ENCODE measurements at places on chromosomes 6 and 20. TPM values are rescaled to one million over a fixed set of nuclear protein-coding genes. Genes with fewer than 3 reads are reported as not detected.
A peak's percentile ranks its signal among the peaks of the same experiment; 100 is the strongest.

DNA sequence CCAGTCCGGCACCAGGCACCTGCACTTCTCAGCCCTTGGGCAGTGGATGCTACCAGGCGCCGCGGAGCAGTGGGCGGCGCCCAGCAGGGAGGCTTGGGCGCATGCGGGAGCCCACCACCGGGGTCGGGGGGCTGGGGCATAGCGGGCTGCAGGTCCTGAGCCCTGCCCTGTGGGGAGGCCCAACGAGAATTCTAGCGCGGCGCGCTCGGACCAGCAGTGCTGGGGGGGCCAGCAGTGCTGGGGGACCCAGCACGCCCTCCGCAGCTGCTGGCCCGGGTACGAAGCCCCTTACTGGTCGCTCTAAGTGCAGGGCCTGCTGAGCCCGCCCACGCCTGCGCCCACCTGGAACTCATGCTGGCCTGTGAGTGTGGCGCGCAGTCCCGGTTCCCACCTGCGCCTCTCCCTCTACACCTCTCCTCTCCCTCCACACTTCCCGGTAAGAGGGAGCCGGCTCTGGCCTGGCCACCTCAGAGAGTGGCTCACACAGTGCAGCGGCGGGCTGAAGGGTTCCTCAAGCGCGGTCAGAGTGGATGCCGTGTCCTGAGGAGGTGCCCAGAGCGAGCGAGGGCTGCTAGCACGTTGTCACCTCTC lies 28.5 kb upstream of the SERPINB1 start:
- H3K27ac ChIP-seq, result no peak overlapping the region
- H3K4me3 ChIP-seq, result no peak overlapping the region
- H3K4me1 ChIP-seq, result no peaks in the 10 kb centered on the region
- H3K27me3 ChIP-seq, result no peaks in the 10 kb centered on the region

DNA sequence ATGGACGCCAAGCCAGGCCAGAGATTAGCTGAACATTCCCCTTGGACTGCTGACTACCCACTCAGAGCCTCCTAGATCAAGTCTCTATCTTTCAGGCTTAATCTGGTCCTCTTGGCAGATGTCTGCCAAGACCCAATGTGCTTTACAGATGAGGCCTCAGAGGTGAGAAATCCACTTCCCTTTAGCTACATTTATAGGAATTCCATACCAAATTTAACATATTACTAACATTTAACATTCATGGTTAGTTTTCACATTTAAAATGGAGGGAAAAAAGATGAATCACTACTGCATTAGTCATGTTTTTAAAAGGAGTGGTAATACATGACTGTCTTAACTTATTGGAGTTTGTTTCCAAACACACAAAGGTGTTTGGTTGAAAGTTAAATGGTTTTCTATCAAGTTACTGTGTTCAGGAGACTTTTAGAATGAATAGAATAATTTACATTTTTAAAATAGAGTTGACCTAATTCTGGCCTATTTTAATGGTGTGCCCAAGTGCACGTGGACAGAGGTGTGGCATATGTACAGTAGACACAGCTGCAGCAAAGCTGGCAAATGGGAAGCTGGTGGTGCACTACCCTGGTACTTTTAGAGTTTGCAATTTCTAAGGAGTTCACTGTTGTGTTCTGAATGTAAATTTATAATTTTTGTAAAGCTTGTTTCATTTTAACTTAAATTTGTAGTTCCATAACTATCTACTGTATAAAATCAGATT lies 41.9 kb upstream of the CALHM6 start:
- H3K4me1 ChIP-seq, result no peaks in the 10 kb centered on the region
- H3K4me3 ChIP-seq, result no peak overlapping the region
- H3K27me3 ChIP-seq, result no peaks in the 10 kb centered on the region

DNA sequence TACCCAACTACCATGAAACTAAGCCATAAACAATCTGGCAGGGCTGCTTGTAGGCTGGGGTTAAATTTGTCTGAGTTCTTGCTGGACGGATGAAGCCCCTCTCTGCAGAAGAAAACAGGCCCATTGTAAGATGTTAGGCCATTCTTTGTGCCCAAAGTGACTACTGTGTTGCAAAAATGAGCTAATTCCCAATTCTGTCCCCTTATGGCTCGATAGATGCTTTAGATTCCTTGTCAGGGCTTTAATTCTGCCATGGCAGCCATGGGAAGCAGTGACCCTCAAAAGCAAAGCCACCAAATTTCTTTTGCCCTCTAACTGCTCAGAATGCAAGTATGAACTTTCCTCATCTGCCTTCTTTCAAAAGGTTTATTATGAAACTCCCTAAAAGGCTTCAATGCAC lies 45.2 kb downstream of the LAMA4 start:
- H3K4me1 ChIP-seq, result no peaks in the 10 kb centered on the region
- H3K4me3 ChIP-seq, result no peak overlapping the region
- no peak overlapping the region for H3K27ac ChIP-seq
- DNase-seq, result no peak

Gene WFDC5
- total RNA-seq, result not detected

Gene SDHAF4
- 6.6 TPM for total RNA-seq

Gene RIPPLY2
- not detected for total RNA-seq

GRCh38 chr20:3997446-3997845 lies 17.9 kb downstream of the RNF24 start:
- no peak for DNase-seq
- no peaks in the 10 kb centered on the region for H3K4me1 ChIP-seq
- no peak overlapping the region for H3K27ac ChIP-seq
- H3K27me3 ChIP-seq, result no peaks in the 10 kb centered on the region
- no peak overlapping the region for H3K4me3 ChIP-seq

DNA sequence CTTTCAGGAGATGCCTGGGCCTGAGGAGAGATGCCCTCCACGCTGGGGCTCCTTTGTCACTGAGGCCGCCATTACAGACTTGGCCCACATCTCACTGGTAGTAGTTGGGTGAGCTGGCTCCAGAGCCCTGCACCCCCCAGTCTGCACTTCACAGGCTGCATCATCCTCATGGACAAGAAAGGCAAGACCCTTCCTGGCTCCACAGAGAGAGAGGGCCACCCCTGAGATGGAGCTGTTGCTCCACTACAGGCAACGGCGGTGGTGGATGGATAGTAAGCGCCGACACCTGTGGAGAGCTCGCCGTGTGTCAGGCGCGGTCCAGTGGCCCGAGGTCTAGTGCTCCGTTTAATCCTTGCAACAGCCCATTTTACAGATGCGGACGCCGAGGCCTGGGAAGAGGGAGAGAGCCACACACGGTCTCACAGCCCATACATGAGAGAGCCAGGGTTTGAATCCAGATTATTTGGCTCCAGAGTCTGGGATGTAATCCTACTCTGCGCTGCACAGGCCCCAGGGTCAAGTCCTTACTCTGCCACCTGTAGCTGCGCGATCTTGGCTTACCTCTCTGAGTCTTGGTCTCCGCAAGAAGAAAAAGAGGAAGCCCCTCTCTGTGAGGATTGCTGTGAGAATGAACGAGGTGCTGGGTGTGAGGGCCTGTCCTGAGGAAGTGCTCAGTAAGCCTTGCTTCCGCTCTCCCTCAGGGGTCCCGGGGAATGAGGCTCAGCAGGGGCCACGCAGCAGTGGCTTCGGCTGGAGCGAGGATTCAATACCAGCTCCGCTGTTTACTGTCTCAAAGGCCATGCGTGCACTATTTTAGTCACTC lies 34.5 kb downstream of the SPDEF start:
- H3K4me3 ChIP-seq, result no peak overlapping the region
- H3K36me3 ChIP-seq, result no peaks in the 10 kb centered on the region
- H3K27me3 ChIP-seq, result no peaks in the 10 kb centered on the region
- H3K4me1 ChIP-seq, result no peaks in the 10 kb centered on the region
- no peak overlapping the region for H3K27ac ChIP-seq

- no peaks in the 10 kb centered on the region for H3K4me1 ChIP-seq
- no peak overlapping the region for H3K4me3 ChIP-seq
- DNase-seq, result no peak
- no peaks in the 10 kb centered on the region for H3K27me3 ChIP-seq
Observed at GRCh38 chr6:113995634-113996033, 24.7 kb upstream of the HDAC2 start.

- H3K4me3 ChIP-seq, result no peak overlapping the region
- peak overlapping the region; percentile 51 for H3K27ac ChIP-seq
- no peak for DNase-seq
Observed at GRCh38 chr20:3765171-3765882, 2.2 kb downstream of the ADISSP start.

Gene MUC22
- not detected for total RNA-seq

Gene ECT2L
- total RNA-seq, result not detected

GRCh38 chr20:41213150-41213820 lies 75.9 kb downstream of the PLCG1 start:
- no peaks in the 10 kb centered on the region for H3K27me3 ChIP-seq
- H3K27ac ChIP-seq, result no peak overlapping the region
- DNase-seq, result no peak
- no peak overlapping the region for H3K4me3 ChIP-seq
- H3K4me1 ChIP-seq, result no peaks in the 10 kb centered on the region

DNA sequence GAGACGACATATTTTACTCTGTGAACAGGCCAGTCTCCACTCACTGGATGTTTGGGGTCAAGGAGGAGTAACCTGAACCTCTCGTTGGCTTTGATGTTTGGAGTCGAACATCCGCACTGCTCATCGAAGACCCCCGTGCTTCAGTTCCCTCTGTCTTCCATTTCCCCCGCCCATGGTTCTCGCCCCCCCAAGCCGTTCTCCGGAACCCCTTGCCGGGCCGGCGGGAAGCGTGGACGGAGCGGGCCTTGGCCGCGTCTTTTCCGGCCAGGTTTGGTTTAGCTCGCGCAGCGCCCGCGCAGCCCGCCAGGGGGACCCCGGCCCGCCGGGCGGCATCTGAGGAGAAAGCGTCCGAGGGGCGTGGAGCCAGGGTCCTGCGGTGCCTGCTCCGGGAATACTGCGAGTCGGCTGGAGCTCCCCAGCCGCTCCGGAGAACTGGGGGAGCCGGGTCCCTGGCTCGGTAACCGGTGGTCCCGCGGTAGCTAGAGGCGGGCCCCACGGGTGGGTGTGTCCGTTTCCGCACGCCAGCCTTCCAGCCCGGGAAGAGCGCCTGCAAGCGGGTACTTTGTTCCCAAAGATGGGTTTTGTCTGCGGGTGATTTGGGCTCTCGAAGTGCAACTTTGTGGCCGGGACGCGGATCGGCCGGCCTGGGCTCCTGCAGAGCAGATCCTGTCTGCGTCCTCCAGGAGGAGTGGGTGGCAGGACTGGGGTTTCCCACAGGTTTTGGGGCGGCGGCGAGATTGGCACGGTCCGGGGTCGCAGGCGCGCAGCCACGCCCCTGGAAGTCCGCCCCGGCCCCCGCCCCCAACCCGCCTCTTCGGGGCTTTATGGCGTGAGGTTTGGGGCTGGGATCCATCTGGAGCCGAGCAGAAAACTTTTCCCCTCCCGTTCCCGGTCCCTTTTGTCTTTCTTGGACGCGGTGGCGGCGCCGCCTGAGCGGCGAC lies at the start of gene TMEM200A:
TSS of gene TMEM200A (plus strand) at position 852 of the 941 bp plus-strand sequence. CDS start 74,406 bp downstream, outside the sequence.
- H3K4me1 ChIP-seq, result no peaks in the 10 kb centered on the region
- peak within 1 kb of the TSS; percentile 82 for H3K4me3 ChIP-seq
- no peaks in the 10 kb centered on the region for H3K36me3 ChIP-seq
- no peaks in the 10 kb centered on the region for H3K27me3 ChIP-seq
- H3K27ac ChIP-seq, result peak within 1 kb of the TSS; percentile 81

Gene LPIN3
- total RNA-seq, result 302 TPM

Gene CLVS2
- not detected for total RNA-seq

DNA sequence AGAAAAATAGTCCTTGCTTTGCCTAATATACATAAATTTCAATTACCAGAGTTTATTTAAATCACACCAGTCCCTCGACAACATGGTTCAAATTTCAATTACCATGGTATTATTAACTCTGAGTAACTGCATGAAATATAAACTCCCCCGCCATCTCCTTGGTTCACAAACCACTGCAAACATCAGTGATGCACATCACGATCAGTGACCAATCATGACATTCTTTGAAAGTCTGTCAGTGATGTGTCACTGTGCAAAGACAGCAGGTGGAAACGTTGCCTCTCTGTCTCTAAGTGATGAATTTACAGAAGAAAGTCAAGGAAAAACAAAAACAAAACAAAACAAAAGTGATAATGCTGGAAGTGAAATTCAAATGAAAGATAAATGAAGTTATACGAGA lies 86.7 kb downstream of the TASP1 start:
- no peaks in the 10 kb centered on the region for H3K4me1 ChIP-seq
- no peaks in the 10 kb centered on the region for H3K27me3 ChIP-seq
- DNase-seq, result no peak
- no peak overlapping the region for H3K27ac ChIP-seq

Gene BTN3A1
- 84.2 TPM for total RNA-seq

GRCh38 chr6:22807261-22807660 lies 237.9 kb downstream of the HDGFL1 start:
- H3K27me3 ChIP-seq, result no peaks in the 10 kb centered on the region
- H3K36me3 ChIP-seq, result no peaks in the 10 kb centered on the region
- H3K27ac ChIP-seq, result no peak overlapping the region
- H3K4me1 ChIP-seq, result no peaks in the 10 kb centered on the region
- no peak overlapping the region for H3K4me3 ChIP-seq
- no peak for DNase-seq

Gene FOXA2
- total RNA-seq, result 4.1 TPM

Gene NKAIN2
- not detected for total RNA-seq

Gene SMIM8
- total RNA-seq, result 10.2 TPM

Gene CTAGE9
- not detected for total RNA-seq

DNA sequence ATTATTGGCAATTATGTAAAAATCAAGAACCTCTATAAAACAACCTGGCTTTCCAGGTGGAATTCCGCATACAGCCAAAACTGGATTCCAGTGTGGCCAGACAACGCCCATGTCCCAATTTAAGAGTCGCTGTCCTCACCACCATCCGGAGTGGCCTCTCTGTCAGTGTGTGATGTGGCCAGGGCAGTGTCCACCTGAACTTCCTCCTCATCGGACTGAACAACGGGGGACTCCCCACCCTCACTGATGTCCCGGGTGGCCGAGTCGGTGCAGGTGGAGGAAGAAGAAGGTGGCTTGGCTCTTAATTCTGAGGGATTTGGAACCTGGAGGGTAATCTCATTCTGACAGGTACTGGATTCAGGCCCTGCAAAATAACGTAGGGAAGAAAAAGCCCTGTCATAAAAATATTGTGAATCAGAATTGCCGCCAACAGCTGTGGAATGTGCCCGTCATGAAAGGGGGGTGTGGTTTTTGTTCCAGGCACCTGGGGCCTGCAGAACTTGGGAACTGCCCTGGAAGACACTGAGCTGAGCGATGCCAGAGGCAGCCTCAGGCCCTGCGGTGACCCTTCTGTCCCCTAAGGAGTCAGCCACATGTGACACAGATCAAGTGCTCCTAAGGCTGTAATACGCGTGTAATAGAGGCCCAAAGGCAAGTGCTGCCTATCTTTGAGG lies 139.8 kb downstream of the DTNBP1 start:
- H3K4me3 ChIP-seq, result no peak overlapping the region
- no peaks in the 10 kb centered on the region for H3K4me1 ChIP-seq
- peaks cover 58% of the 10 kb centered on the region for H3K36me3 ChIP-seq
- H3K27ac ChIP-seq, result no peak overlapping the region

GRCh38 chr20:45407067-45407745 lies 883 bp upstream of the DBNDD2 start:
- H3K4me3 ChIP-seq, result peak overlapping the region; percentile 70
- peaks cover 4% of the 10 kb centered on the region for H3K4me1 ChIP-seq
- DNase-seq, result peak; percentile 71
- no peaks in the 10 kb centered on the region for H3K27me3 ChIP-seq

Gene FGD2
- 22.9 TPM for total RNA-seq

Gene HNF4A
- total RNA-seq, result 76.7 TPM

Gene RAB44
- total RNA-seq, result 0.53 TPM

GRCh38 chr6:165223101-165223500 lies 86.3 kb downstream of the C6orf118 start:
- no peak overlapping the region for H3K27ac ChIP-seq
- H3K4me1 ChIP-seq, result no peaks in the 10 kb centered on the region
- no peak overlapping the region for H3K4me3 ChIP-seq

Measured in Peyer's patch (tissue), 4 donors.